ENCODE measurements at places on chromosomes 11 and 22. TPM values are rescaled to one million over a fixed set of nuclear protein-coding genes. Genes with fewer than 3 reads are reported as not detected.

The SNAP29 gene
- total RNA-seq: 32.5 TPM

The NRIP3 gene
- total RNA-seq: 0.63 TPM

DNA sequence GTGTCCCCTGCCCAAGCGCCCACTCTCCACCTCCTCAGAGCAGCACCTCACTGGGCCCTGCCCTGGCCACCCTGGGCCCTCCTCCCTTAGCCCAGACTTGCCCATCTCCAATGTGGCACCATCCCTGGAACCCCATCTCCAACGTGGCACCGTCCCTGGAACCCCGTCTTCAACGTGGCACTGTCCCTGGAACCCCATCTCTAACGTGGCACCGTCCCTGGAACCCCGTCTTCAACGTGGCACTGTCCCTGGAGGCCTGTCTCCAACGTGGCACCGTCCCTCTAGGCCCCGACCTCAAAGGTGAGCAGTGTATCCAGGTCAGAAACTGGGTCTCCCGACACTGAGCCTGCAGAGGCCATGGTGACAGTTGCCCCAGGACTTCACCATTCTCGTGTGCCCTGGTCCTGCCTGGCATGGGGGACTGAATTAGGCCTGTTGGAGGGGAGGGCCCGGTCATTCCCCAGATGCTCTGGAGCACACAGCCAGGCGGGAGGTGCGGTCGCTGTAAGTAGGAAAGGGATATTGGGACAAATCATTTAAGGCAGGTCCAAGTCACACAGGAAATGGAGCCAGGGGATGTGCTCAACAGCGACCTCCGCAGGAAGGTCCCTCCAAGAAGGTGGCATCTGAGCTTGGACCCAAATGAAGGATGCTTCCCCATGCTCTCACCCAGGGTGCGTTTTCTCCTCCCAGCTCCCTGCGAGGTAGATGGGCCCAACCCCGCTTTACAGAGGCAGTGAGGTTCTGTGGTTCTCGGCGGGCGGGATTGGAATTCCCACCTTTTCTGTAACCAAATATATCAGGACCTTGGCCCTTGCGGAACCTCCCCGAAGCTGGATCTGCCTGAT lies 2.4 kb upstream of the CTSD start:
- no peak for DNase-seq

The OR5AS1 gene
- not detected for total RNA-seq

The MYBPC3 gene
- 1.1 TPM for total RNA-seq

The DRD4 gene
- total RNA-seq: 1.2 TPM

DNA sequence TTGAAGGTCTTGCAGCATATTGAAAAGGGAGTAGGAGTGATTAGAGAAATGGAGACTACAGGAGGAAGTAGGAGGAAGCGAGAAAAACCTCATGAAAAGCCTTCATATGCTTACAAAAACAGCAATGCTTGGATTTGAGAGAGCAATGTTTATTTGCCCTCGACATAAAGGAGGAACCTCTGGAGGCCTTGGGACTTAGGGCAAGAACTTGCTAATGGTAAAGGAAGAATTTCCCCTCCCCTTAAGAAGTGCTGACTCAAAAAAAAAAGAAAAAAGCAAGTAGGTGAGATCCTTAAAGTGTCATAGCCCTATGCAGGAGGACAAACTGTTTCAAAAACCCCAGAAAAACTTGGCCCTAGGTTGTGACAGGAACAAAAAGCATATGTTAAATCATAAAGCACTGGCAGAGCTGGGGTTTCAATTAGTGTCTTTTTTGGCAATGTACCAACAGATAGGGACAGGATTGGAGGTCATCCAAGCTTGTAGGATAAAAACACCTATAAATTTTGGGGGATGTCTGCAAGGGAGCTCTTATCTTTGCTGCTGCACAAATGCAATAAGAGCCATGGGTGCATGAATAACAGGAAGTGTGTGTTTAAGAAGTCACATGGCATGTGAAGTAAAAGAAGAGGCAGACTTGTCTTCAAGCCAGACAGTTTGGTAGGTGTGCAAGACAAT lies 4.9 kb downstream of the GLYAT start:
- DNase-seq: peak; percentile 5
